ENCODE measurements at places on chromosomes 3 and 15.

- DNase-seq: no peak
Measured at GRCh38 chr3:196198081-196198675, 13.0 kb downstream of the ZDHHC19 start.

DNA sequence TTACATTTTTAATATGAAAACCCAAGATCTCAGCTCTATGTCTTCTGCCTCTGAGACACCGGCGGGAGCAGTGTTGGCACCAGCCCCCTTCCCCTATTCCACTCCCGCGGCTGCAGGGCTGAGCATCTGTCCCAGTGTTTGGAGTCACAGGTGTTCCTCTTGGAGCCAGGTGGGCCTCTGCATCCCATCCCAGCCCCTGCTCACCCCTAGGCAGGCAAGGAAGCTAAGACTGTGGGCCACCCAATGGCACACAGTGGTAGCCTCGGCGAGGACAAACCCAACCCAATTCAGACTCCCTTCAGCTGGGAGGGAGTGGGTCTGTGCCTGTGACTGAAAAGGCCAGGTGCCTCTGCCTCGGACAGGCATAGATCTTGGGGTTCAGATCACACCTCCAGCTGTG lies 3.1 kb downstream of the CHST13 start:
- DNase-seq: no peak

GRCh38 chr15:61582092-61582491 lies 353.0 kb upstream of the RORA start:
- DNase-seq: no peak

GRCh38 chr3:131350506-131350905 lies 31.1 kb upstream of the NUDT16 start:
- DNase-seq: no peak

DNA sequence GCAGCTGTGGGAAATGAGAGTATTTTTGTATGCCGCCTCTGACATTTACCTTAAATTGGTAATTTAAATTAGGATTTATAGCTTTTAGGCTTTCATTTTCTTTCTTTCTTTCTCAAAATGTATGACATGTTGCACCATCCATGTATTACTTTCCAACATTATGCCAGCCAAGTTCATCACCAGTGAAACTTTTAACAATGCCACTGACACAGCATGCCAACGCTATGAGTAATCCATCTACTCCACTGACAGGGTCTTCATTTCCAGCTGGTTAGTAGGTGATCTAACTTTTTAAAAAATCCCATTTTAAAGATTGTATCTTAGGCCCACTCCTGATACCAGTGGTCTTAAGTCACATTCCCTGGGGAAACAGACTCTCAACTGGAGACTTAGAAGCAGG lies 21.8 kb upstream of the CLDN16 start:
- no peak for DNase-seq

- no peak for DNase-seq
Measured at GRCh38 chr3:161852744-161853143, 356.1 kb downstream of the OTOL1 start.

GRCh38 chr15:38406436-38406835 lies 47.5 kb upstream of the FAM98B start:
- DNase-seq: no peak

All from omental fat pad (tissue), 4 donors.